ENCODE measurements at places on chromosomes 6 and 20.
A peak's percentile ranks its signal among the peaks of the same experiment; 100 is the strongest.

- no peak for DNase-seq
Measured at GRCh38 chr6:90534337-90535025, 52.4 kb downstream of the MAP3K7 start.

- no peak for DNase-seq
Measured at GRCh38 chr6:20688710-20689500, 154.6 kb downstream of the CDKAL1 start.

DNA sequence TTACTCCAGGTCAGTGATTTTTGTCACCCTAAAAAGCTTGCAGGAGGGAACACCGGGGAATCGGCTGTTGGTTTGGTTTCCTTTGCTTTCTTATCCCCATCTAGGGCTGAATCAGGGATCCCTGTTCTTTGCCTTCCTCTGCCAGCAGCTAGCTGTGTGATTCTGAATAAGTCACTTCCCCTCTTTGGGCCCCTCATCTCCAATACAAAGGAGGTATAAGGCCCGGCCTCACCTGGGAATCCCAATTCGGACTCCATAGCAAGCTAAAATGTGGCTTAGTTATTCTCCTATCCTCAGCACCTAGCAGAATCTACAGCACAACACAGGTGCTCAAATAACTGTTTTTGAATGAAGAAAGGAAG is 18.5 kb upstream of the ARMC12 start:
- DNase-seq, result no peak

GRCh38 chr20:46701057-46701456 is 8.4 kb upstream of the SLC2A10 start:
- DNase-seq, result no peak

- no peak for DNase-seq
Measured at GRCh38 chr6:112183271-112183671, 71.1 kb downstream of the LAMA4 start.

- no peak for DNase-seq
Measured at GRCh38 chr20:51424270-51425117, 118.0 kb downstream of the NFATC2 start.

- no peak for DNase-seq
Measured at GRCh38 chr6:109739686-109740085, 48.6 kb downstream of the FIG4 start.

- DNase-seq, result peak; percentile 91
Measured at GRCh38 chr6:30721198-30722024, 1.3 kb downstream of the TUBB start.

DNA sequence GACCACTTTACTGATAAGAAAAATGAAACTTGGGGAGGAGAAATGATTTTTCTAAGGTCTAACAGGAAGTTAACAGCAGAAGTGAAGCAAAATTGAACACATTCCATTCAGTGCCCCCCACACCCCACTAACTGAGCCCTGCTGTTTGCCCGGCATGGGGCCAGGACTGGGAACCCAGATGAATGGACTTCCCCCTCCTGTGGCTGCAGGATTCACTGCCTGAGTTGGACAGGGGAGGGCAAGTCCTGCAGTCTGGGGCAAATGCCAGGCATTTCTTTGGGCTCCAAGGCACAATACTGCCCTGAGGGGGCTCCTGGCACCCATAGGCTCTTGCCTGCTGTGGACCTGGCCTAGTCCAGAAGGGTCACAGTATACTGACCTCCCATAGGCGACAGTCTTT is 28.3 kb downstream of the FYN start:
- no peak for DNase-seq

GRCh38 chr6:21085211-21085610 is 508.3 kb upstream of the SOX4 start:
- no peak for DNase-seq

- no peak for DNase-seq
Measured at GRCh38 chr20:21682521-21682954, 22.9 kb upstream of the PAX1 start.

DNA sequence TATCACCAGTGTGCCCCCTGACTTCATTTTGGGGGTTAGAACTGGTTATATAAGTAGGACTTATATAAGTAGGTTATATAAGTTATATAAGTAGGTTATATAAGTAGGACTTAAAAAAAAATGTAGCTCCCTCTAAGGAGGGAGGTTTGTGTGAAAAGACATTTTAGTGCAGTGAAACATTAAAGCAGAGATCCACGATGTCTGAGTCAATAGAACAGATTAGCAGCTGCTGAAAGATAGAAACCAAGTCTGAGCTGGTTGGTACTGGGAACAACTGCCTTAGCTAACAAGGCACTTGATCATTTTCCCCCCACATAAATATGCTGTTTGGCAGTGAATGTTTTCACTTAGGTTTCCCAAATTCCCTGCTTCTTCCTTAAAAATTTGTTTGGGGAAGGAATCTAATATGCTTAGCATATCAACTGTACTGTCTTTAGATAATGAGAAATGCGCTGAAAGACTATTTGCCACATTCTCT is 2.1 kb upstream of the RPS12 start:
- no peak for DNase-seq

DNA sequence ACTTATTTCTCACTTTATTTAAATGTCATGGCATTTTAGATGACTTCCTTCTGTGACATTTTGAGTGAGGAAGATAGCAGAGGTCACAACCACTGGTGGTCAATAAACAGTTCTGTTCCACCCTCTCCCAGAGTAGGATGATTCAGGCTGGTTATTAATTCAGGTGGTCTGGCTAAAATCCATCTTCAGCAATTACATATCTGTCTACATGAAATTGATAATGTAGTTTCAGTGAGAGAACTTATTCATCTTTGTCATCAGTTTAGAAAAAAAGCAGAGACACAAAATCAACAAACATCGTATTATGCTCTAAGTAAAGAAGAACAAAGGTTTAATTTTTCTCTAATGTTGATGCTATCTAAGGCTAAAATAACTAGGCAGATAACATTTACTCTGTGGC is 525.5 kb downstream of the TENT5A start:
- no peak for DNase-seq

- DNase-seq, result no peak
Measured at GRCh38 chr20:16580620-16581019, 7.4 kb upstream of the KIF16B start.

DNA sequence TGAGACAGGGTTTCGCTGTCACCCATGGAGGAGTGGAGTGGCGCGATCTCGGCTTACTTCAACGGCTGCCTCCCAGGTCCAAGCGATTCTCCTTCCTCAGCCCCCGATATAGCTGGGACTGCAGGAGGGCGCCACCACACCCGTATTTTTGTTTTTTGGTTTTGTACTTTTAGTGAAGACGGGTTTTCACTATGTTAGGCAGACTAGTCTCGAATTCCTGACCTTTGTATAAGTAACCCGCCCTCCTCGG is 115.4 kb upstream of the BTN3A2 start:
- no peak for DNase-seq

- no peak for DNase-seq
Measured at GRCh38 chr6:3869632-3870527, 20.7 kb downstream of the FAM50B start.

DNA sequence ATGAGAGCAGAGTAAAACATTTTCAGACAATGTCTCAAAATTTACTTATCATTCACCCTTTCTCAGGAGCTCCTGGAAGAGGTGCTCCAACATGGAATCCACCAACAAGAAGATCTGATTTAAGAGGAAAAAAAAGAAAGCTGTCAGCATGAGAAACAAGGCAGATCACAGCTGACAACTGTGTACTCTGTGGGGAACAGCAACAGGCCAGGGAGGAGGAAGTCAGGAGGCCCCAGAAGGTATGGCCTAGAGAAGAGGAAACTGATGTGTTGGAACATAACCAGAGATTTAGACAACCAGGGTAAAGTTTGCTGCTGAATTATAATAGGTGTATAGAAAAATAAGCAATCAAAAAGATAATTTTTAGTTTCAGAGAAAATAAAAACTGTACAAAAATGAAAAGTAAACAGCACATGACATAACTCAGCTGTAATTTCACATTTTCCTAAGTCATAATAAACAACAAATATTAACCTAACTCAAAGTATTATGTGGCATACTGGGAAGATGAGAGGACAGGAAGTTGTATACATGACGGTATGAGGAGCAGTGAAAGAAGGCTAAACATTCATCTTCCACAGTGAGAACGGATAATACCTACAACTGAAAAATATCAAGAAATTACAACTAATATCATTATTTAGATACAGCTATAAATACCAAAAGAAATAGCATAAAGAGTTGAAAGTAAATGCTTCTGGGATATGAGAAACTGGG is 113.6 kb upstream of the EMILIN3 start:
- no peak for DNase-seq

DNA sequence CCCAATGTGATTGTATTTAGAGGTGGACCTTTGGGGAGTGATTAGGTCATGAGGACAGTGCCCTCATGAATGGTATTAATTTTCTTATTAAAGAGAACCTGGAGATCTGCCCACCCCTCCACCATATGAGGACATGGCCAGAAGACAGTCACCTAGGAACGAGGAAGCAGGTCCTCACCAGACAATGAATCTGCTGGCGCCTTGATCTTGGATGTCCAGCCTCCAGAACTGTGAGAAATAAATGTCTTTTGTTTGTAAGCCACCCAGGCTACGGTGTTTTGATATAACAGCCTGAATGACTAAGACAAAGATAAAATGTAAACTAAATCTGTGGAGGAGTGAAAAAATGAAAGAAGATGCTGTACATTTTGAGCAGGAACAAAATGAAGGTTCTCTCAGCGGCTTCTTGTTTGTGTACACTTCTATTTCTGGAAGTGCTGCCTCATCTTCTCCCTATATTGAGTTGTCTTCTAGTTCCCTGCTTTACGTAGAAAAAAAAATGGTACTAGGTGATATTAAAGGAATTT is 1.5 kb upstream of the IPCEF1 start:
- DNase-seq, result no peak

DNA sequence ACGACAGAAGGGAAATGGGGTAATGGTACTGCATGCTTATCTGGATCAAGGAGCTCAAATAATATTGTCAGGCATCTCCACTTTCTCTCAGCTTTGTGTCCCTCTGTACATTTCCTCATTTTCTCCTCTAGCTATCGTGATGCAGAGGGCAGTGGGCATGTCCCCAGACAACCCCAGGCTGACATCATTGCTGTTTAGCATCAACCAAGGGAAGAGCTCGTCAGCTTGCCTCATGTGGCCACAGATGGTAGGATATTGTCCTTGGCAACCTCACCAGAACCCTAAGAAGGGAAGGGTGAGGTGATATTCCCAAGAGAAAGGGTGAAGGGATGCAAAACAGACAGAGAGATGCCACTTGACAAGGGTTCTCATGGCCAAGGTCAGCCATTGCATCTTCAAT is 58.3 kb downstream of the MAFB start:
- no peak for DNase-seq

- DNase-seq, result no peak
Measured at GRCh38 chr6:169075915-169076654, 177.6 kb downstream of the THBS2 start.

DNA sequence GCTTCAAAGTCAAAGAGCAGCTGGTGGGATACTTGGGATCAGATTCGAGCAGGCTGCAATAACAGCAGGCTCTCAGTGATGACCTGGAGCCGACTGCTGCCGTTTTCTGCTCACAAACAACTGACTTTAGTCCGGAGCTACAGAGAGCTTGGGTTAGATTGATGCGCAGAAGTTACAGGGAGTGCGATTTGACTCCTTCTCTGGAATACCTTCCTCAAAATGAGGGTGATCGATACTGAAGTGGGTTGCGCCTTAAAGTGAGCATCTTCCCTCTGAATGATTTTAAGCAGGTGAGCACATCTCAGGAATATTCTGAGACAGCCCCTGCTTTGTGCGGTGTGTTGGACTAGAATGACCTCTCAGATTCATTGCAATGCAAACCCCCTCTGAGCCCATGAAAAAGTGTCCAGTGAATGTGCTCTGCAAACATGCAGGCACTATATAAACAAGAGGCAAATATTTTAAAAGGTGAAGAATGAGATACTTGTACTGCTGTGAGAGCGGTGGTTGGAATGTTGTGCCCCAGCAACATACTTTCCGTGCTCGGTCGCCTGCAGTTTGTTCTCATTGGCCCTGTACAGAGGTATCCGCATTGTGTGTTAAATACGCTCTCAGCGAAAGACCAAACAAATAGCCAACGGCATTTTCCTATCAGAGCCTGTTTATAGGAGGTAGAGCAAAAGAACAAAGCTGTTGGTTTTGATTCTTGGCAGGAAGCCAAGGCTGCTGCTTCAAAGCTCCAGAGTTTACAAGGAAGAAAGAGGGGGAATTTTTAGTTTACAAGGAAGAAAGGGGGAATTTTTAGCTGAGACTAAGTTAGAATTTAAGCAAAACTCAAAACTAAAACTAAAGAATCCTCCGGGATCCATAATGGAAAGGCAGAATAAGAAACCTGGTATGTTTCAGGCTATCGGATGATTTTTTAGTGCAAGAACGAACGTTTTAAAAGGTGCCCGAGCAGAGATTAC is 67.7 kb downstream of the PHACTR2 start:
- no peak for DNase-seq

DNA sequence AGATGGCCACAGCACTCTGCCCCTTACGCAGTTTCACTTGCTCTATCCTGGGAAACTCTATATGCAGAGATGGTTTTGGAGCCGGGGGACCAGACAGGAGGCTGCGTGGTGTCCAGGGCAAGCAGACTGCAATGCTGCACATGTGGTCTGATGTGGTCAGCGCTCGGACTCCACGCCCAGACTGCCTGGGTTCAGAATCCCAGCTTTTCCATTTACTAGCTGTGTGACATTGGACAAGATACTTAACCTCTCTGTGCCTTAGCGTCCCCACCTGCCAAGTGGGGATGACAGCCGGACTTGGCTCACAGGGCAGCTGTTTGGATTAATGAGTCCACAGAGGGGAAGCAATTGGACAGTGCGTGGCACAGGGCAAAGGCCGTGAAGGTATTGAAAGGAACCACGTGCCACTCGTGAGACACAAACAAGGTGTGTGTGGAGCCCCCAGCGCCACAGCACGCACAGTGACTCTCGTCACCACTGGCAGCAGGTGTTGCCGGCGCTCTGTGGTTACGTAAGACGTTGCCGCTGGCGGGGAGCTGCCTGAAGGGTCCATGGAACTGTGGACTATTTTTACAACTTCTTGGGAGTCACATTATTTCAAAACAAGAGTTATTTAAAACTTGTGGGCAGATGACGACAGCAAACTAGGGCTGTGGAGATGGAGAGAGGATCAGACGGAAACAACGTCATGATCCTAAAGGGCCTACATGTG is 201.4 kb downstream of the PREX1 start:
- DNase-seq, result no peak

DNA sequence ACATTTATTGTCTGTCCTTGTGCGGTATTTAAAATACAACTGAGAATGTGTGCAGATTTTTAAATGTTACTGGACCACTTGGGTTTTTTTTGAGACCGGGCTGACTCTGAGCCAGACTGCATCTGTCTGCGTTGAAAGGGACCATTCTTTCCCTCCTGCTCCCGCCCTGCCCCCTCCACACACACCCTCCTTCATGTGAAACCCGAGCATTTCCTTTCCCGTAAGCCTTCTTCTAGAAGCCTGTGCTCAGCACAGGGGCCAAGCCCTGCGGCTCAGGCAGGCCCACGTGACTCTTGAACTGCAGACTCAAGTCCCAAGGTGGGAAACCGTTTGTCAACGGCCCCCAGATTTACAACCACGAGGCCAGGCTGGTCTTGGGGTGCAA is 82.7 kb upstream of the FOXC1 start:
- DNase-seq, result peak; percentile 61

- peak; percentile 48 for DNase-seq
Measured at GRCh38 chr6:145963216-145964068, 716 bp downstream of the SHPRH start.

GRCh38 chr6:42269553-42269952 is 51.9 kb upstream of the MRPS10 start:
- no peak for DNase-seq

All from dorsolateral prefrontal cortex (tissue), 122 donors.